ENCODE measurements at places on chromosomes 6 and 20. TPM values are rescaled to one million over a fixed set of nuclear protein-coding genes. Genes with fewer than 3 reads are reported as not detected.
A peak's percentile ranks its signal among the peaks of the same experiment; 100 is the strongest.

GRCh38 chr6:167569041-167569805 lies 244.3 kb downstream of the TTLL2 start:
- peak; percentile 7 for DNase-seq

GRCh38 chr6:16583144-16583762 lies 178.0 kb downstream of the ATXN1 start:
- no peak for DNase-seq

DNA sequence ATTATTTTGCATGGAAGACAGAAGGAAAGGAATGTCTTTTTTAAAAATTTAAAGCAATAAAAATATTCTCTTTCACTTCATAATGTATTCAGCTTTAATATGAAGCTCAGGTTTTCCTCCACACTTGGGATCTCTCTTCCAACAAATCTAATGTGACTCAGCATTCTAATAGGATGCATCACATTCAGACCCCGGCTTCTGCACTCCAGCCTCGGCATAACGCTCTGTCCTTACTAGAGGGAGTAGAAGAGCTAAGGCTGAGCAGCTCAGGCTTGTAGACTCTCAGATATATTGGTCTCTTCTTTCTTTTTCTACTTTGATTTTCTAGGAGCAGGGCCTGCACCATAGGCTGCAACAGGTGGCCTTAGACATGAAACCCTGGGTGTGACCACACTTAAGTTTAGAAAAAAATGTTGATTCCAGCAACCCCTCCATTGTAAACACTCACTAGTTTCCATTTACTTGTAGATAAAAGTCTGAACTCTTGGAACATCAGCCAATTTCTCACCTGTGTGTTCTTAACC lies 161.7 kb downstream of the PAK5 start:
- no peak for DNase-seq

GRCh38 chr6:39169448-39170344 lies 54.7 kb upstream of the SAYSD1 start:
- no peak for DNase-seq

GRCh38 chr6:131951576-131952230 lies 531 bp upstream of the CCN2 start:
- DNase-seq: no peak

GRCh38 chr6:8013763-8014162 lies 50.4 kb downstream of the BLOC1S5 start:
- DNase-seq: no peak

DNA sequence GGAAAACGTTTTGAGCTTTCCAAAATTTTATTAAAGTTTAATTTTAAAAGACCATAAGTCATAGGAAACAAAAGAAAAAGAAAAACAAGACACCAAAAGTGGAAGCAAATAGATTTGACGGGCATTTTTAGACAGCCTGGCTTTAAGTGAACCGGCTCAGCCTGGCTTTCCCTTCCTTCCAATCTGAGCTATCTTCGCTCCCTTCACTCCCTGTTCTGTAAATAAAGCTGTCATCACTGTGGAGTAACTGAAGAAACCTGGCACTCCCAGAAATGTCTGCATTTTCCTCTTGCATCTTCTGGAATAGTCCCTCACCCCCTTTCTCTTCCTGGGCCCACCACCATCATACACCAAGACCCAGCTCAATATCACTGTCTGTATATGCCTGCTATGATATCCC lies 131.9 kb downstream of the IMPG1 start:
- no peak for DNase-seq

DNA sequence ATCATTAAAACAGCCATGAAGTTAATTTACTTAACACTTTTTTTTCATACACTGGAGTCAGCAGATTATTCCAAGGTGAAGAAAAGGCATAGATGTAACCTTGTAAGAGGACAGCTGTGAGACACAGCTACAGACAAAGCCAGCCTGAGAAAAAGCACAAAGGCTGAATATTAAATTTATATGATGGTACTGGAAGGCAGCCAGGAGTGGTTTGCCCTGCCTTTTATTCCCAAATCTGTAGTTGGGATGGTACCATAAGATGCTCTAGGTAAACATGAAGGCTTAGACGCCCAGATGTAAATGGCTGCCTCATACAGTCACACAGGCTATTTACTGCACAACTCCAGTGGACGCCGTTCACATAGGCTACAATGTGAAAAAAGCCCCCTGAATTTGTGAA lies 42.1 kb upstream of the LOC128125822 start:
- no peak for DNase-seq

DNA sequence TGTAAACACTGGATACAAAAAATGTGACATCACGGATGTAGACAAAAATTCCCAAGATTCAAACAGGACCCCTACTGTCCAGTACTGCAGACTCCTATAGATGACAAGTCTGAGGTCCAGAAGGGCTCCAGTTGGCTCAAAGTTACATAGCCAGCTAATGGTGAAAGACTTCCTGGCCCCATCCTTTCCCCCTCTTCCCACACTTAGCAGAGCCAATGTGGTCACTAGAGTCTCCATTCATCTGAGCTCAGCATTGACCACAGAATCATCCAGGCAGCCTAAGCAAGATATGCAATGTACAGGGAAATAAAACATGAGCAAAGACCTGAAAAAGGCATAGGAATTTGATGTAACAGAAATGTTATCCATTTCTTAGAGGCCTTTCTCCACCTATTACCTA lies 180.5 kb downstream of the ADAT2 start:
- no peak for DNase-seq

DNA sequence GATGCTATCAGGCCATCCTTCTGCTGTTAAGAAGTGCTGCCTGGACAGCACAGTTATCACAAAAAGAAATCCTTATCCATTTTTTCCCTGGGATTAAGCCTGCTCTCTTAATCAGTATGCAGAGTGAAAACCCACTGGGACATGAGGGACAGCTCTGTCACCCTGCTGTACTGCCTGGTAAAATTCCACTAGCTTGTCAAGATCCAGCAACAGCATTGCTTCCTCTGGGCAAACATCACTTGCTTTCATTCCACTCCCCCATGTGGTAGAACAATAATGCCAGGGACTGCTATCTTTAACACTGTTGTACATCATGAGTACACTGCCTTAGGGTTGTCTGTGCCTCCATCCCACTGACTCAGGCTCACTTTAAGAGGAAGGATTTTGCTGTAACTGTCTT lies 331.3 kb downstream of the KIF16B start:
- DNase-seq: no peak

GRCh38 chr6:38697846-38698245 lies 5.1 kb downstream of the GLO1 start:
- no peak for DNase-seq

DNA sequence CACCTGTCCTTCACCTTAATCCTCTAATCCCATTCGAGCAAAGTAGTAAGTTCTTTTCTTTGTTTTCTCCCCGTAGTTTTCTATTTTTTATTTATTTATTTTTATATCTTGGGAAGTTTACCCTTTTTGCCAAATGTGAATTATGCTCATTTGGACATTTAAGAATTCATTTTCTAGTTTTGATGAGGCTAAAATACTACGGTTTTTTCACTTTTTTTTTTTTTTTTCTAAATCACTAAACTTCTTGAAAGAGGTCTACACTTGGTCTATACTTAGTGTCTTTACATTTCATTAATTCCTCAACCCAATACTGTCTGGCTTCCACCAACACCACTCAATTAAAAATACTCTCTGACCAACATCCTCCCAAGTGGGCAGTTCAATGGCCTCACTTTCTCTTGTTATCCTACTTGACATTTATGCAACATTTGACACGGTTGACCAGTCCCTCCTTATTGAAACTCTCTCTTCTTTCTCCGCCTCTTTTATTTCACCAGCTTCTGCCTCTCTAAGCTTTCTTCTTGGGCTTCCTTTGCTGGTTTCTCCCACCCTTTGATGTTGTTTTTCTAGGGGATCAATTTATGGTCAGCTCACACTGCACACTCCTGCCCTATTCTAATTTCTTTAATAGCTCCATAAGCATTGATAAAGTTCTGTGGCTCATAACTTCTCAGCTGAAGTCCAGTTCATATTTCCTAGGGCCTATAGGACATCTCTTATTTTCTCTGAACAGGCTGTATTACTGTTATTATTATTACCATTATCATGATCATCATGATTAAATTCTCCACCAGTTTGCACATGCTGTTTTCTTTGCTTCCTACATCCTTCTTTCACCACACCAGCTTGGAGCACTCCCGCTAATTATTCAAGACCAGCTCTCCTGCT lies 72.6 kb upstream of the CITED2 start:
- no peak for DNase-seq

DNA sequence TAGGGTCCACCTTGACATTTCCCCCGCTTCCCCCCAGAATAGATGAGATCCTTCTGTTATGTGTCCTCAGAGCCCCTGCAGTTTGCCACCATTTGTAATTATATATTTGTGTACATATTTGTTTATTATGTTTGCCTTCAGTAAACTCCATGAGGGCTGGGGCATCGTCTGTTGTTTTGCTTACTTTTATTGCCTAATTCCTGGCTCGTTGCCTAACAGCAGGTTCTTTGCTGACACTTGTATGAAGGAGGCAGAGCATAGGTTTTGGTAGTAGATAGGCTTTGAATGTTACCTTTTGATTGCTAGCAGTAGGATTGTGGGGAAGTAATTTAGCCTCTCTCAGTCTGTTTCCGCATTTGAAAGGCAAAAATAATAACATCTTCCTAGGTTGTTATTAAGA lies 9.9 kb downstream of the MAP3K4 start:
- DNase-seq: no peak

Gene CYP24A1
- total RNA-seq: not detected

Gene CCN6
- total RNA-seq: not detected

Gene TREM2
- not detected for total RNA-seq

Gene LY6G6F
- not detected for total RNA-seq

Gene NOTCH4
- 0.15 TPM for total RNA-seq

Measured in activated CD4-positive, alpha-beta memory T cell treated with anti-CD3 and anti-CD28 coated beads, Interleukin-2, amount 10 ng/mL, durations not matched to agents 7 days and 5 days (primary cell).